ENCODE measurements at places on chromosomes 5 and 9.

DNA sequence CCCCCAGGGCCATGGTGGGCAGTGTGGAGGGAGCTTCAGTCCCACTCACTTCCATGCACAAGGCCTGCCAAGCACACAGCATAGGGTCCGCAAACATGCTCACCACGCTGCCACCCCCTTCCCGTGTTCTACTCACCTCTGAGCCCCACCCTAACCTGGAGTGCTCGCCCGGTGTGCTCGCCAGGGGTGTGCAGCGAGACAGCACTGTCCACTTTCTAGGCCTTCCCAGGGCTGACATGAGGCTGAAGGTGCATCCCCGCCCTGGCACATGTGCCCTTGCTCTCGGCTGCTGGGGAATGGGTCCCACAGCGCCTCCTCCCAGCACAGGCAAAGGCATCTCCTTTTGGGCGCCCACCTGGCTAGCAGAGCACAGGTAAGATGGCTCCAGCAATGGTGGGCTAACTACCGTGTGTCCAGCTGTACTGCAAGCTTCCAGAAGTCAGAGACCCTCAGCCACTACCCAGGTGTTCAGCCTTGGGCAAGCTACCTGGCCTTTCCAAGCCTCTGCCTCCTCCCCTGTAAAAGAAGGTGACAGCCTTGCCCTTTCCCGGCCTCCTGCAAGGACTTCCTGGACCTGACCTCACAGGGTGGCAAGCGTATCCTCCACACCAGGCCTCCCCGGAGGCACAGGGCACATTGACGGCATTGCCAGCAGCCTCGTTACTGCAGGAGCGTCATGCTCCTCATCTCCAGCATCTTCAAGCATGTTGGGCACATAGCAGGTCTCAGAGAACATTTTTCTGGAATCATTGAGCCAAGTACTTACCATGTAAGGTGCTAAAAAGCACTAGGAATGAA is 4.2 kb upstream of the SEC16A start:
- no peak for DNase-seq

DNA sequence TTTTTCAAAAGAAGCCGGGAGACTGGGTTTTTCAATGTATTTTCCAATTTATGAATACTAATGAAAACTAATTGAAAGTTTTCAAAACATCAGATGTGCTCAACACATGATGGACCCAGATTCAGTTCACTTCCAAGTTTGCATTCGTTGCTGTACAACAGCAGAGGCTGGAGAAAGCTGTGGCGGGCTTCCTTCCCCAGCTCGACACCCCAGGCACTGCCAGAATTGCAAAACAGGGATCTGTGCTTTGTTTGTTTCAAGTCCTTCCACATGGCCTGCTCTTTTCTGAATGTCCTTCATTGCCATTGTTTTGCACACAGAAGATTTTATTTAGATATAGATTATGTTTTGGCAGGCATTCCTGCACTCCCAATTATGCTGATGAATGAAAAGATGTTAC is 30.3 kb upstream of the INSYN2B start:
- DNase-seq, result no peak

DNA sequence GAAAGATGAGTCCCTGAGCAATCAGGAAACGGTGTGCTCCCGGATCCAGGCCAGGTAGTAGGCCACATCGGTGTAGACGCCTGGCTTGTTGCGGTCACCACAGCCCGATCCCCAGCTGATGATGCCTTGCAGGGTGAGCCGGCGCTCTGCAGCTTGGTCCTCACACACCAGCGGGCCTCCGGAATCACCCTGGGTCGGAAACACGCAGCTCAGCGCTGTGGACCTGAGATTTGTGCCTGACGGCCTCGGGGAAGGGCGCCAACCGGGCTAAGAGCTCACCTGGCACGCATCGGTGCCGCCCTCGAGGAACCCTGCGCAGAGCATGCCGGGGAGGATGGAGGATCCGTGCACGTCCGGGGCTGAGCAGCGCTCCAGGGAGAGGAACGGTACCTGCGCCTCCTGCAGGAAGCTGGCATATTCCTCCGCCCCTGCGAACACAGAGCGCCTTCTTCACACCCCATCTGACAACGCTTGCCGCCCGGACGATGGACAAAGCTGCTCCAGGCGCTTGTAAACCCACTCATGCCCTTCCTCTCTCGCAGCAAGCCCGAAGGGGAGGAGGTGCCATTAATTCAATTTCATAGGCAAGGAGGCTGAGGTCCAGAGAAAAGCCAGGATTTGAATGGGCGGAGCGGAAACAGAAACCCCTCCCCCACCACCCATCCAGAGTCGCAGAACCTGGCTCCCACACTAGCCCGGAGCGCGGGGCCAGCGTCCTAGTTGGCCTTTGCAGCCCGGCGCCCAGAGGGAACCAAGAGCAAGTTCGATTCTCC is 2.0 kb upstream of the PFN3 start:
- DNase-seq, result no peak

GRCh38 chr5:96079075-96079474 is 117.4 kb upstream of the ELL2 start:
- peak; percentile 89 for DNase-seq

DNA sequence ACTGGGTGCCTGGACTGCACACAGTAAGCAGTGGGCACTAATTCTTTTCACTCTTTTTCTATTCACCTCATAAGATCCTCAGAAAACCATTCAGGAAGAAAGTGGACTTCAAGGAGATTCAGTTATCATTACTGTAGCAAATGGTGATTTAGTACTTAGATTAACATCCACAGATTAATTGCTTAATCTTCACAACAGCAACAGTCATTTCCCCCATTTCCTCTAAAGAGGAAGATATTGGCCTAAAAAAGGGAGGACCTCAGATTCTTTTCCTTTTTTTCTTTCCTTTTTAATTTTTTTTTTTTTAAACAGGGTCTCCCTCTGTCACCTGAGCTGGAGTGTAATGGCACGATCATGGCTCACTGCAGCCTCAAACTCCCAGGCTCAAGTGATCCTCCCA is 64.4 kb downstream of the AUH start:
- DNase-seq, result no peak

DNA sequence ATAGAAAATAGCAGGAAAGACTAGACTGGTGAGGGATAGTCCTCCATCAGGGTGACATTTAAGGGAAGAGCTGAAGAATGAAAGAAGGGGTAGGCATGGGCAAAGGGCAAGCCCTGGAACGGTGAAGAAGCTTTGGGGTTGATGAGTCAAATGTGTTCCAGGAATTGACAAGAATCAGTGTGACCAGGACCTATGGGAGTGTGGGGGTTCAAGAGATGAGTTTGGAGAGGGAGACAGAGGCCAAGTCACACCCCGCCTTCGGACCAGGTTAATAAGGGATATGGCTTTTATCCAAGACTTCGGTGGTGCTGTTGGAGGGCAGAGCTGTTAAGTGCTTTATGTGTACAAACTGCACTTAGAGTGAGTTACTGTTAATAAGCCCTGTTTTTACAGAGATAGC is 920 bp downstream of the PMPCA start:
- no peak for DNase-seq

DNA sequence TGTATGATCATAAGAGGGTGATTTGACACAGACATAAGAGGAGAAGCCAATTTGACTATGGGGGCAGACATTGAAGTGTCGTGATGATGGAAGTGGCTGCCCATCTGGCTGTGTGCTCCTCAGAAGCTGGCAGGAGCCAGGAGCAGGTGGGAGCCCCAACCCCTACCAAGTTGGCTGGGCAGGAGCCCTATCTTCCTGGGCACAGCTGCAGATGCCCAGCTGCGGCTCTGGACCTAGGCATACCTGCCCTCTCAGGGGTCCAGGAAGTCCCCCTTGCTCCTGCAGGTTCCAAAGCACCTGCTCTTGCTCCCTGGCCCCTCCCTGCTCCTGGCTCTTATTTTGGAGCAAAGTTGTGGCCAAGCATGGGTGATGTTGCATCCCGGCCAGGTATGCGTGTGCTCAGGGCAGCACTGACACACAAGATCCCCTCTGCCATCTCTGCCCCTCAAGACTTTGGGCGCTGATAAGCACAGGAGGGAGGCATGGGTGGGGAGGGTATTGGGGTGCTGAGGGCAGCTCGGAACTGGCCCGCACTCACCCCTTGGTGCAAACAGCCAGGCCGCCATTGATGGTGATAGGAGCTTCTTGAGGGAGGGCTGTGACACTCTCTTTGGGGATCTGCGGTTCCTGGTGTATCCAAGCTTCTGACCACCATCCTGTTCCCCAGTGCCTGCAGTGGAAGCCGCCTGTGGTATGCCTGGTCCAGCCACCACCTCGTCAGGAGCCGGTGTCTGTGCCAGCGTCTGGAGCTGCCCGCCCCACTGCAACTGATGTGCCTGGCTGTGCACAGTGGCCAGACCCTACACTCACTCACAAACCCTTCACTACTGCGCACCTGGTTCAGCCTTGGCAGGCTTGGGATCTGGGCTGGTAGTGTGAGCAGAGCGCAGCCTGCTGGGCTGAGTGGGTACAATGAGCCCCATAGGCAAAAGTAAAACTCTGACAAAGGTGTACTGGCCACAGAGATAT is 230.9 kb downstream of the CDH9 start:
- no peak for DNase-seq

- no peak for DNase-seq
Measured at GRCh38 chr5:145466533-145466932, 368.6 kb downstream of the PRELID2 start.

- DNase-seq, result no peak
Measured at GRCh38 chr9:100992632-100993031, 35.9 kb upstream of the PLPPR1 start.

GRCh38 chr5:174167080-174167910 is 121.8 kb downstream of the NSG2 start:
- no peak for DNase-seq

DNA sequence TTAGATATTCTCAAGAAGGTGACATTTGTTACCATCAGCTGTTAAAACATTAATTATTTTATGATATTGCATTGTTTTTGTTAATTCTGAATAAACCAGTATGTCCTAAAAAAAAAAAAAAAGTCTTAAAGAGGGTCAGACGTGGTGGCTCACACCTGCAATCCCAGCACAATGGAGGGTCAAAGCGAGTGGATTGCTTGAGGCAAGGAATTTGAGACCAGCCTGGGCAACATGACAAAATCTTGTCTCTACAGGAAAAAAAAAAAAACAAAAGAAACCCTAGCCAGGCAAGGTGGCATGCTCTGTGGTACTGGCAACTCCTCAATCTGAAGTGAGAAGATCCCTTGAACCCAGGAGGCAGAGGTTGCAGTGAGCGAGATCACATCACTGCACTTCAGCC is 46.8 kb downstream of the CYLC2 start:
- DNase-seq, result no peak

- no peak for DNase-seq
Measured at GRCh38 chr5:2239201-2239910, 356.6 kb upstream of the IRX4 start.

- no peak for DNase-seq
Measured at GRCh38 chr9:98772364-98773155, 23.8 kb downstream of the ANKS6 start.

DNA sequence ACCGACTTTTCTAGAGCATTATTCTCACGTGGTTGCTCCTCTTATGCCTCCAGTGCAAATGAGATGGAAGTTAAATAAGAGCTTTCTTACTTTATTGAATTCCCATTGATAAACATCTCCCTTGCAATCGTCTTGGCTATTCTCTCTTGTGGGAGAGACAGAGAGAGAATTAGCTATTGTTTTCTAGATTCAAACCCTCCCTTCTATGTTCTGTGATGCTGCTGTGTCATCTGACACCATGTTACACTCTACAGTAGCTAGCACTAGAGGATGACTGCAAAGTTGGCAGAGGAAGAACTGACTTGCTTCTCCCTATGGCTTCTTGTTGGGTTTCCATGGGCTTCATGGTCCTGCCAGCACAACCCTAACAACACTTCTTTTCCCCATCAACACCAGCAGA is 134.6 kb upstream of the RANBP3L start:
- no peak for DNase-seq

DNA sequence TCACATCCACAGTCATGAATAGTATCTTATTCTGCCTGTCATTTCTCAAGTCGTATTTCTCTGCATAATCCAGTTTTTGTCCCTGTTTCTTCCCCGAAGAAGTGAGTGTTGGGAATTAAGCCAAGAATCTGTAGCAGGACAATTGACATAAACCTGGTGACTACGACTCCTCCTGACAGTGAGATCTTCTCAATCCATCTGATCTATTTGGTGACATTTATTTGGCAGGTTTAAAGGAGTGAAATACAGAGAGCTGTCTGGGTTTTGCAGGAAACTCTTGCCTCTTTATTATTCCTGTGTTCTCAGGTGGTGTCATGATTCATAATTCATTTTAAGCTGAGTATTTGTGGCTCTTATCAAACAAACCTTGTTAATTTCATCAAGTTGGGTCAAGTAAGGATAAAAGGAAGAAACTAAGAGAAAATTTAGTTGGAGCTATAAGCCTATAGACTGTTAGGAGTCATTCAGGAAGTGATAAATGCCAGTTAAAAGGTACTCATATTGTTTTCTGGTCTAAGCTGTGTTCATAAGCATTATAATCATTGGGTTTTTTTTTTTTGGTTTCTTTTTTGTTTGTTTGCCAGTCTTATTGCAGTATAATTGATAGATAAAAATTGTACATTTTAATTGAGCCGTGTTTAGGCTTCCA is 95.9 kb upstream of the PCSK1 start:
- DNase-seq, result no peak

GRCh38 chr9:110099236-110100095 is 108.5 kb downstream of the C9orf152 start:
- DNase-seq, result peak; percentile 77

GRCh38 chr9:125238127-125238914 is 2.8 kb downstream of the HSPA5 start:
- DNase-seq, result no peak

DNA sequence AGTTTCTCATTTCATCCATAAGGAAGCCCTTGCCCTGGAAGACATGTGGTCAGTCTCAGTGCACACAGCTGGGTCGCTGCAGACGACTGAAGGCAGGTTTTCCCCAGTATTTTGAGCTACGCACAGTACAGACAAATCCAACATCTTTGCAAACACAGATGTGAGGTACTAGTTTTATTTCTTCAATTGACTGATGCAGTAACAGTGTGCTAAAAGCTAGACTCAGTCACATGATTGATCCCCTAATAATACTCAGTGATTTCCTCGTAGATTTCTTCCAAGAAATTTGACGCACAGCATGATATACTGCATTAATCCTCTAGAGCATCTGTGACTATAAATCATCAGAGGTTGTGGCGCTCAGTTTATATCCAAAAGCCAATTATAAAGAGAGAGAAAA is 346.1 kb downstream of the DIRAS2 start:
- DNase-seq, result no peak

DNA sequence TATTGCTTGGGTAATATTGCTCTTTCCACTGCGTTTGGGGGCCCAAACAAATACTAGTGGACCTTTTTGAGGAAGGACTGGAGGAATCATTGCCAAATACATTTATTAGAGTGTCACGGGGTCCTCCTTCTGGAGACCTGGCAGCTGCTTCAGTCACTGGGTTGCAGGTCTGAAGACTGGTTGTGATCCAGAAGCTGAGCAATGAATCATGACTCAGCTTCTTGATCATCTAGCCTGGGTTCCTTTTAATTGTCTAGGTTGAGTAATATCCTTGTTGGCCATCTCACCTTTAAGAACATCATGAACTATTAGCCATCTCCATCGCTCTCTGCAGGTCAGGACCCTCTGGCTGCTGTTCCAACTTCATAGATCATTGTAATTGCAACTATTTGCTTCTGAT is 15.4 kb upstream of the UBAP1 start:
- peak; percentile 62 for DNase-seq

DNA sequence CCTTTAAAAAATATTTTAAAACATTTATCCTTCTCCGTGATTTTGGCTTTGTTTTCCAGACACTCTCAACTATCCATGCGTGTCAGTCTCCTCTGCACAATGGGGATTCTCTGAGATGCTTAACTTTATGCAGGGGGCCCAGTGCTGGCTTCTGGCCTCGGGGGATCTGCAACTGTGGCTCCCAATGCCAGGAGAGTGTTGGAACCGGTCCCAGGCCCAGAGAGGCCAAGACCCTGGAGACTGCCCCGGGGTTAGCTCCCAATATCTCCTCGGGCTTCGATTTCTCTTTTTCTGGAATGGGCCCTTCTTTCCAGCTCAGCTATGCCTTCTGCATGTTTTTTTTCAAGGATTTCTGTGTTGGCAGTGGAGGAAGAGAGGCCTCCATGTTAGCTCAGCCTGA is 20.1 kb upstream of the SARDH start:
- no peak for DNase-seq

Measured in skeletal muscle cell (primary cell).